ENCODE measurements at places on chromosomes 2 and 18.

GRCh38 chr2:28252311-28252710 is 140.3 kb upstream of the FOSL2 start:
- H3K4me1 ChIP-seq: peaks cover under 1% of the 10 kb centered on the region
- no peaks in the 10 kb centered on the region for H3K27me3 ChIP-seq
- H3K4me3 ChIP-seq: no peak overlapping the region
- H3K36me3 ChIP-seq: peaks cover 16% of the 10 kb centered on the region
- DNase-seq: no peak

- H3K36me3 ChIP-seq: no peaks in the 10 kb centered on the region
- H3K4me1 ChIP-seq: no peaks in the 10 kb centered on the region
- H3K27ac ChIP-seq: no peak overlapping the region
- DNase-seq: no peak
- H3K4me3 ChIP-seq: no peak overlapping the region
Measured at GRCh38 chr2:124563426-124563825, 538.3 kb downstream of the CNTNAP5 start.

GRCh38 chr2:172639256-172639655 is 83.4 kb downstream of the PDK1 start:
- H3K4me3 ChIP-seq: no peak overlapping the region
- H3K27me3 ChIP-seq: peaks cover 8% of the 10 kb centered on the region
- DNase-seq: no peak
- no peak overlapping the region for H3K27ac ChIP-seq

GRCh38 chr2:176493226-176493825 is 224.1 kb downstream of the MTX2 start:
- peak overlapping the region; percentile 49 for H3K4me3 ChIP-seq
- peaks cover 19% of the 10 kb centered on the region for H3K4me1 ChIP-seq
- H3K27ac ChIP-seq: peak overlapping the region; percentile 80
- H3K36me3 ChIP-seq: no peaks in the 10 kb centered on the region
- no peak for DNase-seq

DNA sequence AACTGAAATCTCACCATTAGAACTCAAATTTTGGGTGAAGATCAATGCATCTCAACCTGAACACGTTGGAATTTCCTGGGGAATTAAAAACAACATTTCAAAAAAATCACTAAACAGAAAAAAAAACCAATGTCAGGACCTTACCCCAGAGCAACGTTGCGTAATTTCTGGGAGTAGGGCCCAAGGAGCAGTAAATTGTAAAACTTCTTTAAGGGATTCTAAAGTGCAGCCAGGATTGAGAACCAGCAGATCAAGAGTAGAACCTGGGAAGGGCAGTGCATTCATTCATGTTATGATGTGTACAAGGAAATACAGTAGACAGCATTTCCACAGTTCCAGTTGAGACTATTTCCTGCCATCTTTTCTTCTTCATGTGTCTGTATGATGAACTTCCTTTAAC is 56.9 kb downstream of the RHBDD1 start:
- H3K4me3 ChIP-seq: no peak overlapping the region
- H3K36me3 ChIP-seq: peaks cover 25% of the 10 kb centered on the region
- DNase-seq: no peak

- H3K36me3 ChIP-seq: no peaks in the 10 kb centered on the region
- H3K27ac ChIP-seq: no peak overlapping the region
- DNase-seq: no peak
Measured at GRCh38 chr2:170745305-170745704, 24.9 kb upstream of the ERICH2 start.

- peaks cover 6% of the 10 kb centered on the region for H3K36me3 ChIP-seq
- H3K4me3 ChIP-seq: no peak overlapping the region
- H3K4me1 ChIP-seq: peaks cover 12% of the 10 kb centered on the region
- H3K27me3 ChIP-seq: no peaks in the 10 kb centered on the region
- DNase-seq: no peak
- peak overlapping the region; percentile 46 for H3K27ac ChIP-seq
Measured at GRCh38 chr2:74149570-74150319, 2.0 kb upstream of the BOLA3 start.

DNA sequence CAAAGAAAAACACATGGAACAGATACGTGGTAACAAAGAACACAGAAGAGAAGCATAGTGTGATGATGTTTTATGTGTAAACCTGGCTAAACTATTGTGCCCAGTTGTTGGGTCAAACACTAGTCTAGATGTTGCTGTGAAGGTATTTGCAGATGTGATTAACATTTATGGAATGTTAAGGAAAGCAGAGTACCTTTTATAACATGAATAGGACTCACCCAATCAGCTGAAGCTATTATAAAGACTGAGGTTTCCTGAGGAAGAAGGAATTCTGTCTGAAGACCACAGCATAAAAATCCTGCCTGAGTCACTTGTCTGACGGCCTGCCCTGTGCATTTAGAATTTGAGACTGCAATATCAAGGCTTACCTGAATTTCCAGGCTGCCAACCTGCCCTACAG is 253.1 kb downstream of the DYM start:
- peaks cover 5% of the 10 kb centered on the region for H3K4me1 ChIP-seq
- no peaks in the 10 kb centered on the region for H3K27me3 ChIP-seq
- H3K4me3 ChIP-seq: no peak overlapping the region
- H3K36me3 ChIP-seq: peaks cover 14% of the 10 kb centered on the region
- no peak for DNase-seq
- H3K27ac ChIP-seq: no peak overlapping the region

DNA sequence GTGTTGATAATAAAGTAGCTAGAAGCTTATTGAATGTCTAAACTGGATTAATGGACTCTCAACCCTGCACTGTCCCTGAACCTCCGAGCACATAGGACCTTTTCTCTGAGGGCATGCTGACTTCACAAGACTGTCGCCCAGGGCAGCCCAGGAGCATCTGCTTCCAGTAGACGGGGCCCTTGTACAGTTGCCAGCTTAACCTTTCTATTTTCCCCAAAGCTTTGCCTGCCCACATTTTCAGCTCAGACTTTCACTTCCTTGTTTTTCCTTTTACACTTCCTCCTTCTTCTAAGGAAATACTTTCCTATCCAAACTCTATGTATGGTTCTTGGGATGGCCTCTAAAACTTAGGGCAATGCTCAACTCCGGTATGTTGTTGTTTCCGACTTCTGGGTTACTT is 1.3 kb downstream of the VWA3B start:
- H3K27me3 ChIP-seq: no peaks in the 10 kb centered on the region
- H3K4me3 ChIP-seq: peak overlapping the region; percentile 21
- peaks cover 35% of the 10 kb centered on the region for H3K4me1 ChIP-seq

- H3K27ac ChIP-seq: no peak overlapping the region
- DNase-seq: no peak
- H3K27me3 ChIP-seq: no peaks in the 10 kb centered on the region
- H3K4me3 ChIP-seq: no peak overlapping the region
- no peaks in the 10 kb centered on the region for H3K4me1 ChIP-seq
Measured at GRCh38 chr2:35374845-35375244, 980.7 kb upstream of the CRIM1 start.

GRCh38 chr2:62974999-62975398 is 75.6 kb upstream of the OTX1 start:
- H3K27me3 ChIP-seq: no peaks in the 10 kb centered on the region
- H3K4me1 ChIP-seq: no peaks in the 10 kb centered on the region
- H3K36me3 ChIP-seq: peaks cover 3% of the 10 kb centered on the region
- H3K4me3 ChIP-seq: no peak overlapping the region
- no peak overlapping the region for H3K27ac ChIP-seq
- no peak for DNase-seq

GRCh38 chr18:62999392-62999791 is 284.1 kb downstream of the PHLPP1 start:
- no peak for DNase-seq
- H3K4me1 ChIP-seq: peaks cover 9% of the 10 kb centered on the region
- peaks cover 9% of the 10 kb centered on the region for H3K27me3 ChIP-seq
- H3K4me3 ChIP-seq: no peak overlapping the region
- H3K27ac ChIP-seq: no peak overlapping the region

DNA sequence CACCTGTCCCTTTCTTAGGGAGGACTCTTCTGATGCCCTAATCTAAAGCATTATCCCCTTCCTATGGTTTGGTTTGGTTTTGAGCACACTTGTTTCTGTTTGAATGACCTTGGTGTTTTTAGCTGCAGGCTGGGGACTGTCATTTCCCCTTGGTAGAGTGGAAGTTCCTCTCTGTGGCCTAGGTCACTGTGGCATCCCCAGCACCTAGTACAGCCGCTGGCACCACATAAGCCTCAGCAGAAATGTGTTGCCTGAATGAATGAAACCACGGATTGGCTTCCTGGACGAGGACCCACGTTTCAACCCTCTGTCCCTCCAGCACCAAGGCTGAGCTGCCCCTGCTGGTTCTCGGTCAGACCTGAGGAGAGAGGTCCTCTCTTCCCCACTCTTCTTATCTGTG is 159.9 kb downstream of the CTIF start:
- no peaks in the 10 kb centered on the region for H3K36me3 ChIP-seq
- no peak overlapping the region for H3K4me3 ChIP-seq
- no peak for DNase-seq

- DNase-seq: no peak
- H3K36me3 ChIP-seq: no peaks in the 10 kb centered on the region
- no peak overlapping the region for H3K27ac ChIP-seq
- no peaks in the 10 kb centered on the region for H3K27me3 ChIP-seq
Measured at GRCh38 chr2:188810586-188810985, 163.6 kb upstream of the COL3A1 start.

GRCh38 chr2:26463244-26464192 is 14.4 kb downstream of the OTOF start:
- DNase-seq: no peak
- H3K36me3 ChIP-seq: no peaks in the 10 kb centered on the region
- no peak overlapping the region for H3K27ac ChIP-seq
- H3K4me3 ChIP-seq: no peak overlapping the region
- H3K27me3 ChIP-seq: peaks cover 1% of the 10 kb centered on the region

DNA sequence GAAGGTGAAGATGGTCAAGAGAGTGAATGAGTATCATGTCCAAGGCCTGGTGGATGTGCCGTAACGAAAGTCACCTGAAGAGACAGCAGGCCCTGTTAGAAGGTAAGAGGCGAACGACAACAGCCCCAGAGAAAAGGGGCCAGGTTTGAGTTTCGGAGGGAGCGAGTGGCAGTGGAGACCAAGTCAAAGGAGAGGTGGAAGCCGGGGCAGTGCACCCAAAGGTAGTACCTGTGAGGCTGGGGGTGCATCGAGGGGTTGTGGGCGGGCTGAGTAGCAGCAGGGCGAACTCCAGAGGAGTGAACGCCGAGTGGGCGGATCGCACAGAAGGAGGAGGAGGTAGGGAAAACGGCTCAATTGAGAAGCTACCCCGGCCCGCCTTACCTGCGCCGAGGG is 358 bp downstream of the USP37 start:
- peak overlapping the region; percentile 97 for H3K27ac ChIP-seq
- H3K4me3 ChIP-seq: peak overlapping the region; percentile 93
- H3K36me3 ChIP-seq: peaks cover 6% of the 10 kb centered on the region
- DNase-seq: no peak
- H3K27me3 ChIP-seq: no peaks in the 10 kb centered on the region
- H3K4me1 ChIP-seq: peaks cover 41% of the 10 kb centered on the region

DNA sequence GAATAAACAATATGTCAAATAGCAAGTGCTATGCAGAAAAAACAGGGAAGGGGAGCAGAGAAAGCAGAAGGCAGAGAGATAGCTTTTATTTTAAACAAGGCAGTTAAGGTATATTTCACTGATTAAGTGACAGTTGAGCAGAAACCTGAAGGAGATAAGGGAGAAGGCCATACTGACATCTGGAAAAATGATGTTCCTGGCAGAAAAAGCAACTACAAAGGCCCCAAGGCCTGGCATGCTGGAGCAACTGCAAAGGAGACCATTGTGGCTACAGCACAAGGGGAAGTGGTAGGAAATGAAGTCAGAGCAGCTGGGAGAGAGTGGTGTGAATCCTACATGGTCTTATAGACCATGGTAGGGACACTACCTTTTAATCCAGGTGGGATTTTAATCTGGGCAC is 8.9 kb upstream of the PCBP1 start:
- peak overlapping the region; percentile 43 for H3K27ac ChIP-seq
- H3K4me3 ChIP-seq: no peak overlapping the region

DNA sequence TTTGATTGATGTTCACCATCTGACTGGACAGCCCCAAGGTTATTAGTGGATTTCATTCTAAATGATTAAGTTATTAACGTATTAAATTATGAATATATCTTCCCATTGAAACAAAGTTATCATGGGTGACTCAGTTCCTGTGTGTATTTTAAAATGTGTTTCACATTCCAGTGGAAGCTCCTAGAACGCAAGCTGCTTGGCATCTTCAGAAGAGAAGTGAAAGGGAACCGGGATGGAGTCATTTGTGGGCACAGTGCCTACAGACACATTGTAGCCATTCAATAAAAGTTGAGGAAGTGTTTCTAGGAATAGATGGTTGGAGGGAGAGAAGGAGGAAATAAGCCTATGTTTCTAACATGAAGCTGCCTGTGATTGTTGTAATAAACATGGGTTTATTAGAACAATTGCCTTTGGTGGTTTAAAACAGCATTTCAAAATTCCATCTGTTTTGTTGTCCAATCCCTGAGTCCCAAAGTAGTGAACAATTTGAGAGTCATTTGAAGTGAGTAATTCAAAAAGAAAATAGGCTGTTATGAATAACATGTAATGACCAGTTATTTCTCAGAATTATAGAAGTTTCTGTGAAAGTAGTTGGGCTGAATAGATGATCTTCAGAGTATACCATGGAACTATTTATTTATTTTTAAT is 143.5 kb downstream of the PKP4 start:
- no peak overlapping the region for H3K27ac ChIP-seq
- no peak for DNase-seq
- no peaks in the 10 kb centered on the region for H3K27me3 ChIP-seq
- no peak overlapping the region for H3K4me3 ChIP-seq
- H3K4me1 ChIP-seq: no peaks in the 10 kb centered on the region

- H3K4me3 ChIP-seq: no peak overlapping the region
- H3K27ac ChIP-seq: no peak overlapping the region
- DNase-seq: no peak
Measured at GRCh38 chr2:69703189-69703588, 38.7 kb upstream of the ANXA4 start.

DNA sequence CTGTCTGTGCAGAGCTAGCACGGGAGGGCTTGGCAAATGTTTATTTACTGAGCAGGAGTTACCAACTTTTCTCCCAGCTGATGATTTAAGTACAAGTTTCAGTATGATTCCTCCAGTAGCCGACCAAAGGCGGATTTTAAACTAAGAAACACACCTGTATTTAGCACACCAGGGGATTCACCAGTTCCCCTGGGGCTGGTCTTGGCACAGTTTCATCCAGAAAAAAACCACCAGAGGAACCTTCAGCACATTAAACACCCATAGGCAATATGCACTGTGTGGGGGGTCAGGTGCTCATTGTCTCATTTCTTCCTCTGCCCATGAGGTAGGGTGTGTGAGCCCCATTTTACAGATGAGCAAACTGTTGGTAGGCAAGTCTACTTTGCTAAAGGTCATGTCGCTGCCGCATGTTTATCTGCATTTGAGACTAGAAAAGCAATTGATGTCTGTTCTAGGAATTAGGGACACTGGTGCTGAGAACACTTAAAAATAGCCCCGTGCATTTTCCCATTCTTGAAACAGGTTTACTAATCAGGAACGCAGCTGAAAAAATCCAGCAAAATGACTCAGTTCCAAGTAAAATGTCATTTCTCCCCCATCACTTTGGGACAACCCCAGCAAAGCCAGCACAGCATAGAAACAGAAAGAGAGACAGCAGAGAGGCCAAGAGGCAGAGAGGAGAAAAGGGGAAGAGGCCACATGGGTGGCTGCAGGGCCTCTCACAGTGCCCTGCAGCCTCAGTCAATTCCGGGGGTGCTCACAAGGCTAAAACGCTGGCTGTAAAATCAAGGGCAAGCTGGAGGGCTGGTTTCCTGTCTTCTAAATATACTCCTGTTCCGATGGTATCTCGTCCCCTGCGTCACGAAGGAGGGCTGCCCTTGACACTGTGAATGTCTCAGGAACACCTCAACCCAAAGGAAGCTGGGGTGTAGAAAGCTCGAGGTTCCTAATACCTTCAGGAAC is 166.8 kb upstream of the ID2 start:
- H3K27ac ChIP-seq: no peak overlapping the region
- peaks cover 12% of the 10 kb centered on the region for H3K27me3 ChIP-seq
- H3K36me3 ChIP-seq: peaks cover 10% of the 10 kb centered on the region
- peaks cover 22% of the 10 kb centered on the region for H3K4me1 ChIP-seq
- H3K4me3 ChIP-seq: peak overlapping the region; percentile 53

All from memory B cell (primary cell).